ENCODE measurements at places on chromosomes 5 and 9.

DNA sequence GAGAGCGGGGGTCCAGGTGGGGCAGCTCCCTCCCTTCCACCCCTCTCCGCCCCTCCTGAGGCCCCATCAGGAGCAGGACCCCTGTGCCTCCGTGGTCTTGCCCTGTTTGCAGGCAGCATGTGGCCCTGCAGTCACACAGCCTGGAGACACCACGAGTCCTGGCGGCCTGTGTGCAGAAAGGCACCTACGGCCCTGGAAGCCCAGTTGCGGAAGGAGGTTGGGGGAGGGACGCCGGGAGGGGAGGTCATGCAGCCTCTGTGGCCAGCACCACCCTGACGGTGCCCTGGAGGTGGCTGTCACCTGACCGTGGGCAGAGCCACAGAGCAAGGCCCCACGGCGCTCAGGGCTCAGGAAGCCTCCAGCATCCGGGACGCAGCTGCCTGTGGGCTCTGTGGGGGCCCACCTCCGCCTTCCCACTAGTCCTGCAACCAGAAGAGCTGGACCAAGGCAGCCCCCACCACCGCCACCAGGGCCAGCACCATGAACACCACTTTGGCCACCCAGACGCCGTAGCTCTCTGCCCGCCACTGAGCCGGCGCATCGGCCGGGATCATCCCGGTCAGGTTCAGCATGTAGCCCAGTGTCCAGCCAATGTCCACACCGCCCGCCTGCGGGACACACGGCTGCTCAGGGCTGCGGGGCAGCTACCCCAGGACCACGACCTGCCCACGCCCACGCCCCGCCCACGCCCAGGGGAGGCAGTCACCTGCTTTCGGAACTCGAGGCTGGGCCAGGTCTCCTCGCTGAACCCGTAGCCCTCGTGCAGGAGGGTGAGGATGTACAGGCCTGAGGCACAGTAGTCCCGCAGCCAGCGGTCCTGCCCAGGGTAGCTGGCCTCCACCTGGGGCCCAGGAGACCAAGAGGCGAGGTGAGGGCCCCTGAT is 6.4 kb downstream of the ENTPD8 start:
- no peak for DNase-seq

- no peak for DNase-seq
Observed at GRCh38 chr9:107219486-107220077, 63.5 kb upstream of the RAD23B start.

- no peak for DNase-seq
Observed at GRCh38 chr5:131536850-131537448, 98.1 kb downstream of the RAPGEF6 start.

DNA sequence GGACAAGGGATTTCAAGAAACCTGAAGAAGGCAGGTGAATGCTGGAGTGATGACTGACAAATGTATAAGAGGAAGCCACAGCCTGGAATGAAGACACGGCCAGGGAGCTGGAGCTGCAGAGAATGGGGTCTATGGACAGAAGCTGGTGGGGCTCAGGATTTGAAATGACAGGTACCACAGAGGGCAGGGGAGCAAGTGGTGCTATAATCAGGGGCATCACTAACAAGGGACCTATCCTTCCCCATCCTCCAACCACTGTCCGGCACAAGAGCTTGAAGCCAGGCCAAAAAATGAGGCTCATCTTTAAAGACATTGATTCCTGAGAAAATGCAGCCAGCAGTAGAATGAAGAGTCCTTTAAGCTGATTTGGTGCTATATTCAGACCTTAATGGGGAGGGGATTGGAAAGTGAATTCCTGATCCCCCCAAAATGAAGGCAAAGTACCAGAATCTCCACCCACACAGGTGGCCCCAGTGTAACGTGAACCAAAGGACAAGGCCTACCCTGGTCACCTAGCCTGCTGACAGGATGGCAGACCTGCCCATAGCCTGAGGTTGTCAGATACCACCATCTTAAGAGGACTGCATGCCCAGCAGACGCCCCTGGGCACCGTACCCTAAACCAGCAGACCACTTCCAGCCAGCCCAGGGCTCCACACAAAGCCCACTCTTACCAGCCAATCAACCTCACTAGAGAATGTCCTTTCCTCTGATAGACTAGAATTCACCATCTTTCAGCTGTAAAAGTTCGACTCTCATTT is 109.2 kb downstream of the SAXO1 start:
- DNase-seq = no peak

- DNase-seq = no peak
Observed at GRCh38 chr9:116713271-116713670, 26.2 kb downstream of the TRIM32 start.

GRCh38 chr9:116387934-116388698 is 234.5 kb downstream of the PAPPA start:
- DNase-seq = no peak

GRCh38 chr5:146698651-146699050 is 179.9 kb downstream of the PPP2R2B start:
- no peak for DNase-seq

DNA sequence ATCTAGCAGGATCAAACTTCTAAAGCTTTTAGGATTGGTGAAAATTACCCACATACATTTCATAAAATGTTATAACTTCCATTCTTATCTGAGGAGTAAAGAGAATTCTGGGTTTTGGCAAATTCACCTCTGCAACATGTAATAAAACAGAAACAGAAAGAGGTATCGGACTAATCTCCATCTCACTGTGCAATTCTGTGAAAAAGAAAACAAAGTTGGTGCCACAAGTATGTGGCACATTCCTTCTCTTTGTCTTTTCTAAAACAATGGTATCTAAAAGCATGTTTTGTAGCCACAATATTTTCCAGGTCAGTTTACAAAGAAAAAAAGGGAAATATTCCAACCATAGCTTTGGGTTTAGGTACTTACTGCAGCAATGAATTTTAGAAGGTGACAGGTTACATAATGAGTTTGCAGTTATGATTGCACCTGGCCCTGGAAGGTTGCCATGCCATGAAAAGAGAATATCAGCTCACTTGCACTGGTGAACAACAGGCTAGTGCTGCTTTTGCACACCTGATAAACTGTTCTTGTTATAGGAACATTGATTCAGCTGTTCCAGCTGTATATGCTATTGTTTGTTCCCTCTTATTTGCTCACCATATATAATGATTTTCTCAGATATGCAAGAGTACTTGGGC is 491.3 kb upstream of the MEF2C start:
- DNase-seq = peak; percentile 23

DNA sequence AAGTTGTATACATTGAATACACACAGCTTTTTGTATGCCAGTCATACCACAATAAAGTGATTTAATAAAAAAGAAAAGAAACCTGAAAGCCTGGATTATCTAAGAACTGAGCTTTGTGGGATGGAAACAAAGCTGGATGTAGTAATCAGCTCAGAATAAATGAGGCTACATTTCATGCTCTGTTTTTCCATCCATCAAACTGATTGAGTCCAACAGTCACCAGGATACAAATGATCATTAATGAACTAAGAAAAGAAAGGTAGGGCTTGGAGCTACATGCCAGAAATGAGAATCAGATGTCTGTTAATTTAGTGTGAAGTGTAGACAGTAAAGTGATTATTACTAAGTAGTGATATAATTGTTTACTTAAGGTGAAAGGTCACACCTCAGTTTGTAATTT is 109.8 kb upstream of the TARS1 start:
- no peak for DNase-seq

DNA sequence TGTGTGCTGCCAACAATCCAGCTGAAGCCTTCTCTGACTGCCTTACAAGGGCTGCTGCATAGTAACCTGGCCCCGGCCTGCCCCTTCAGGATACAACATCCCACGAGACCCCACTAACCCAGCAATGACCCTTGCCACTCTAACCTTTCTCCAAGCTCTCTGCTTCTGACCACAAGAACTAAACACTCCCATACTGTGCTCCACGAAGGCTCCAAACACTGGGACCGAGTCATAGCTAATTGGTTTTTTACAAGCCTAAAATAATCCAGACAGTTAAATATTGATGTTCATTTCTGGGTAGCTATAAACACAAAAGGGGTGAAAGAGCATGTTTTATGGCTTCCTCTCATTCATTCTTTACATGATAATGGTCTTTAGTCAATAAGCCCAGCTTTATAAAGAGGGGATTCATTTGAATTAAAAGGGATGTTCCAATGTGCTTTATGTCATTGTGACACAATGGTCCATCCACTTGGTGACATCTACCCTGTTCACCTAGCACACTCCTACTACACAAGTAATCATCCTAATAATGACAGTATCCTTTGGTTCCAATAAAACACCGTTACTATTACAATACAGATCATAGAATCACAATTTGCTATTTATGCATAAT is 16.2 kb upstream of the TLE4 start:
- no peak for DNase-seq

GRCh38 chr9:2933165-2934095 is 89.5 kb upstream of the PUM3 start:
- no peak for DNase-seq

GRCh38 chr5:73946919-73947602 is 321.1 kb downstream of the ARHGEF28 start:
- DNase-seq = no peak

DNA sequence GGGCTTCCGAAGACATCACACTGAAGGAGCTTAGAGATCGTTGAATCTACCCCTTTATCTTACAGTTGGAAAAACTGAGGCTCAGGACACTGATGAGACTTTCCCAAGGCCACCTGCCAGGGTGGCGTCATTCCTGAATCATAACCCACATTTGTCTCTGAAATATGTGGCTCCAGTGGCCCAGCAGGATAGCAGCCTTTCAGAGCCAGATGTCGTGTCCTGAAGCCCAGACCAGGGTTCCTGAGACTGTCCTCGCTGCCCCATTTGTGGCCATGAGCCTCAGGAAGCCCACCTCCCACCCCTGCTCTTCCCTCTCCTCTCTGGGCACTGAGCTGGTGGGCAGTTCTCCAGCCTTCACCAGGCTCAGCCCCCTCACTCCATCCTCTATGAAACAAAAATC is 2.4 kb downstream of the HMCN2 start:
- no peak for DNase-seq

DNA sequence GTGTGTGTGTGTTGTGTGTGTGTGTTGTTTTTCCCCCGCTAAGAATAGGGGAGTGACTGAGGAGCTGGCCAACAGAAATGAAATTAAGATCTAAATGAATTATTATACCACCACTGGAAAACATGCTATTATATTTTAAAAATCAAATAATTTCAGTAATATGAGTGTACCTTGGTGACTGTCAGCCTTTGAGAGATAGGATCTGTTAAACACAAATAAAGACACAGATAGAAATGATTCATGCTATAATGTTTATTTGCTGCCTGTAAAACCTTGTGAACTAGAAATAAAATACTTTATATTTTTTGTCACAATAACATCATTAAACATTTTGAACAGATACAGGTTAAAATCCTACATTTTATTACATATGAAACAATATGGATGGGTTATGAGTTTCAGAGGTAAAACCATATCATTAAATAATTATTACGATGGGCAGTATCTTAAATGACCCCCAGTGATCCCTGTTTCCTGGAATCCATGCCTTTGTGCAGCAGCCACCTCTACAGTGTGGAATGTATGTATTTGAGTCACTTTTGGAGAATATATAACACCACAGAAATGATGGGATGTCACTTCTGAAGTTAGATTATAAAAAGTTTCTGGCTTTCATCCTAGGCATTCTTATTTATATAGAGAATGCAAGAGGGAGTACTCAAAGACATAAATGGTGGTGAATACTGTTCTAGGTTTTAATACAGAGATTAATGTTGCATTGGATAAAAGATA is 617.2 kb downstream of the CDH18 start:
- no peak for DNase-seq

GRCh38 chr9:113587471-113588031 is 124.0 kb downstream of the RGS3 start:
- DNase-seq = no peak

- DNase-seq = no peak
Observed at GRCh38 chr5:150035139-150035895, 34.8 kb downstream of the HMGXB3 start.

GRCh38 chr5:61994171-61994570 is 311.8 kb upstream of the KIF2A start:
- DNase-seq = peak; percentile 28

GRCh38 chr5:169421677-169422076 is 120.7 kb upstream of the SLIT3 start:
- DNase-seq = peak; percentile 56

GRCh38 chr9:87712801-87713277 is 13.1 kb upstream of the CTSL start:
- no peak for DNase-seq
